Substantia nigra (tissue), 51 donors: ENCODE measurements at places on chromosomes 1 and 21.

DNA sequence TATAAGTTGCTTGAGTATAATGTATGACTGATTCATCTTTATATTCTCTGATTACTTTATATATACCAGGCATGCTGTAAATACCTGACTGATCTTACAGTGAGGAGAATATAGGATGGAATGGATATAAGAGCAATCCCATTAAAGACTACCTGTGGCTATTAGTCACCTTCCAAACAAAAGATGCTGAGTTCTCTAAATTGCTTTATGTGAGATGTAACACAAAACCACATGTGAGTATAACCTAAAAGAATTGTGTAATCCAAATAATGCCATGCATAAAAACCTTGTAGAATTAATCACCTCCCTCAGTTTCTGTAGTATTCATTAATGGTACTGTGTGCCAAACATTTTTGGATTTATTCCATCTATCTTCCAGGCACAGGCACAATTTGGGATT is 134.6 kb upstream of the LRRC7 start:
- no peak for DNase-seq

GRCh38 chr1:59298026-59298583 is 1.2 kb downstream of the FGGY start:
- no peak for DNase-seq

DNA sequence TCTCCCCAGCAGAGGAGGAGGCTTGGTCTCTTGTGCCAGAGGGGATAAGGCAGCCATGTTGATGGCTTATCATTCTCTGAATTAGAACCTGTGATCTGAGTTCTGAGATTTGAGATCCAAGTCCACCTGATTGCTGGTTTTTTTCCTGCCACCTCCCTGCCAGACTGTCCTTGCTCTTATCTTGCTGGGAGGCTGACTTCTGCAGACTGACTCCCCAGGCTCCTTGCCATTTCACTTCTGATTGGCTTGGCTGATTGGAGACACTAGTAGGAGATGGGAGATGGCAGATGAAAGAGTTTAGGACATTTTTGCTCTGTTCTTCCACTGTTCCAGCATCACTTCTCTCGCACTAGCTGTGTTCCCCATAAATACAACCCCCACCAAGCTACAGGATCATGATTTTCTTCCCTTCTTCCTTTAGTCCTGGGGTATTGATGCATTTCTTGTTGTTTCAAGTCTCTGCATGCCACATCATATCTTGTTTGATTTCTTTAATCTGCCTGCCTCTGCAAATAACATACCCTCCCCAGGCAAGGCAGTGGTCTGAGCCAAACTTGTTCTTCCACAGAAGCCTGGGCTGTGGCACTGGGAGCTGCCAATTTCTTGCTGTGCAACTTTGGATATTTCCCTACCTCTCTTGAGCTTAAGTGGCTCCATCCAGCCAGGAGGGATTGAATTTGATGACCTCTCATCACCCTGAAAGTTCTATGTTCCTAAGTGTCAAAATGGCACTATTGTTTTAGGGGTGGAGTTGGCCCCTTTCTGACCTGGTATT is 963 bp upstream of the CYP4B1 start:
- no peak for DNase-seq

DNA sequence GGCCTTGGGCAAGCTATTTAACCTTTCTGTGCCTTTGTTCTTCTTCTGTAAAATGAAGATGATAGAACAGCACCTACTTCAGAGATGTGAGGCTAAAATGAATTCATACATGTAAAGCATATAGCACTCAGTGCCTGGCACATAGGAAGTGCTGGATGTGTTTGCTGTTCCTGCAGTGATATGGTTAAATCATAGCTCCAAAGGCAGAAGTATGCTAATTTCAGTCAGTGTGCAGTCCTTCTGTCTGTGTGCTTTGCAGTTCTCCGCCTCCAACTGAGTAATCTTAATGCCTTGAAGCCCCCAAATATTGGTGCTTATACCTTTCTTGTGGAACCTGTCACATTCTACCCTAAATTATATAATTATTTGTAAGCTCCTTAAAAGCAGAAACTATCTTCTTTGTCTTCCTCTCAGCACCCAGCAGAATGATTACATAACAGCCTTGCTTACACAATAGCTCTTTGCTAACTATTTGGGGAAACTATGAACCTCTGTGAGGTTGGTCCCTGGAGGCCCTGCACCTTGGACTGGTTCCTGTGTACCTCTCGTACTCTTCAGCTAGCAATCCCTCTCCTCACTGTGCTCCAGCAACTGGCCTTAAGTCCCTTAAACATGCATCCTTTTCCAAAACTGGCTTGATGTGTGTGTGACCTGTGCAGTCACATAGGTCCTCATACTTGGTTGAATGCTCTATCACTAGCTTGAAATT is 57.0 kb upstream of the CACYBP start:
- DNase-seq = no peak

- no peak for DNase-seq
Measured at GRCh38 chr21:42401154-42401553, 2.5 kb upstream of the UBASH3A start.

DNA sequence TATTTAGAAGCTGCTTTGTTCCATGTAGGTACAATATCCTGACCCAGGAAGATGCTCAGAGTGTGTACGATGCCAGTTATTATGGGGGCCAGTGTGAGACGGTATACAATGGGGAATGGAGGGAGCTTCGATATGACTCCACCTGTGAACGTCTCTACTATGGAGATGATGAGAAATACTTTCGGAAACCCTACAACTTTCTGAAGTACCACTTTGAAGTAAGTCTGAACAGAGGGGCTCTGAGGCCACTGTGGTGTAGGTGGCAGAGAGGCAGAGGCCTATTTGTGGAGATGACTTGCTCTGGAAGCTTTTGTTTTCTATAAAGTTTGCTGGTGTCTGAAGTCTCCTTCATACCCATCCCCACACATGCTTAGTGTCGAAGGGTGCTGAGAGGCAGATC is 26.8 kb downstream of the C8A start:
- no peak for DNase-seq

DNA sequence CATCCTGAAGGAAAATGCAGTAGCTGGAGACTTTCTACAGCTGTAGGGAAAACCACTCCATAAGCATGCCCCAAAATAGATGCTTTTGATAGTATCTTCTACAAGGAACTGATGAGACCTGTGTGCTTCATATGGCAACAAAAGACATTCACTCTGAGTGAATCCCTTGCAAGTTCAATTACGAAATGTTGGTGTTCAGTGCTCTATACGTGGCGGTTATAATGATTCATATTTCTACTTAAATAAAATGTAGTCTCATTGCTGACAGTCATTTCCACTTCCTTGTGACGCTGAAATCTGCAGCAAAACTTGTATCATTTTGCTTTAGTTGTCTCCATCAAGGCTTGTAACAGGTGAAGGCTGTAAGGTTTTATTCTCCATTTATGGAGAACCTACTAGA is 20.6 kb downstream of the TOR1AIP2 start:
- DNase-seq = no peak

- DNase-seq = peak; percentile 50
Measured at GRCh38 chr1:32332290-32333079, 3.5 kb downstream of the MARCKSL1 start.

- no peak for DNase-seq
Measured at GRCh38 chr21:44589586-44590305, 2.6 kb downstream of the KRTAP10-6 start.

GRCh38 chr1:97660431-97661105 is 260.3 kb downstream of the DPYD start:
- no peak for DNase-seq

GRCh38 chr1:216332462-216332861 is 90.8 kb downstream of the USH2A start:
- DNase-seq = no peak
